Activated CD4-positive, CD25-positive, alpha-beta regulatory T cell treated with anti-CD3 and anti-CD28 coated beads, Interleukin-2, amount 50 U/mL, for 16 hours (primary cell): ENCODE measurements at places on chromosomes 5 and 9.

DNA sequence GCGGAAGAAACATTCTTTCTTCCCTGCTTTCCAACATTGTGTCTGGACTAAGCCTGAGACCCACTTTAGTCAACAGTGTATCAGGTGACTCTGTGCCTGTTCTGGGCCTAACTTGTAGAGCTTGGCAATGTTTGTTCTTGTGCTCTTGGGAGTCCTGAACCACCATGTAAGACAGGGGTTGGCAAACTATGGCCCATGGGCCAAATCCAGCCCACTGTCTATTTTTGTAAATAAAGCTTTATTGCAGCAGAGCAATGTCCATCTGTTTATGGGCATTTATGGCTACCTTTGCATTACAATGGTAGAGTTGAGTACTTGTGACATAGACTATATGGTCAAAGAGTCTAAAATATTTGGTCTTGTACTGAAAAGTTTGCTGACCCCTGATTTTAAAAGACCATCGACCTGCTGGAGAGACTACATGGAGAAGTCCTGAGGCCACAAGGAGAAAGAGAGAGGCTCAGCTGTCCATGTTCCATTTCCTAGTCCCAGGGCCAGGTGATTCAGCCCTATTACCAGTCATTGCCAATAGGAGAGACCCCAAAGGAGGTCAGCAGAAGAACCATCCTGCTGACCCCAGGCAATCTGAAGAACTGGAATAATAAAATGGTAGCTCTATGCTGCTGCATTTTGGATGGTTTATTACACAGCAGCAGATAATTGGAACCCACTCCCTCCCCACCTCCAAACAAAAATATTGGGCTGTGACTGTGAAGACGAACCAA lies 211.3 kb downstream of the AUH start:
- DNase-seq: no peak

DNA sequence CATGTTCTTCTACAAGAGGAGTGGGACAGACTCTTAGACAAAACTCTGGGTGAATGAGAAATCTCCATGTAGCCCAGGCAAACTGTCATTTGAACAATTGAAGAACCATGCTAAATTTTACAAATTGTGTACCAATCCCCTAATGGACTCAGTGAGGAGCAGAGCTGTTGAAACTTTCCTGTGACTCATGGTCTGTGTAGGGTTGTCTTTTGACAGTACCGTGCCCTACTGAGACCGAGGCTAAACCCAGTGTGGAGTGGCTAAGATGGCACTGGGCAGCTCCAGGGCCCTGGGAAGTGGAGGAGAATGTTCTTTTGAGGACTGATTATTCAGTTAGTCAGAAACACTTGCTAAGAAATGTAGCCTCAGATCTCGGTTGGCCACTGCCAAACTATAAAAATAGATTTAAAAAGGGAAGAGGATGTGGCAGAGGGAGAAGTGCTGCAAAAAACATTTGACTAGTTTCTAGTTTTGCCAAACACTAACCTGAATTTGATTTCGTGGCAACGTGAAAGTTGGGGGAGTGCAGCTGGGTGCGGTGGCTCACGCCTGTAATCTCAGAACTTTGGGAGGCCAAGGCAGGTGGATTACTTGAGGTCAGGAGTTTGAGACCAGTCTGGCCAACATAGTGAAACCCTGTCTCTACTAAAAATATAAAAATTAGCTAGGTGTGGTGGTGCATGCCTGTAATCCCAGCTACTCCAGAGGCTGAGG lies 24.7 kb downstream of the POU4F3 start:
- DNase-seq: no peak

- DNase-seq: no peak
Measured at GRCh38 chr5:14286007-14286406, 142.9 kb downstream of the TRIO start.

- DNase-seq: no peak
Measured at GRCh38 chr9:121599872-121600585, 51.4 kb upstream of the DAB2IP start.

DNA sequence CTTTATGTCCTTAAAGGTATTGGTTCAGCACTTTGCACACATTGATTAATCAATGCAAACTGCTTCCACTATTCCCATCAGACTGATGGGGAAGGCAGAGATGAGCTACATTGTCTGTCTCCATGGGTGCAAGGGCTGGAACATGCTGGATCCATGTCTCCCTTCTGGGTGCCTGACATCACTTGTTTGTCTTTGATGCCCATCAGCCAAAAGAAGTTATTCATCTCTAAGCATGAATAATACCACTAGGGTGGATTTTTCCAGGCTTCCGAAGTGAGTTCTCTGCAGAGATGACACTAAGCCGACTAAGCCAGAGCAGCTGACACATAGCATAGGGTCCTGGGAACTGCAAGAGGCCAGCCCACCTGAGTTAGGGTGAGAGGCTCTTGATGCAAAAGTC lies 8.7 kb downstream of the FGF1 start:
- no peak for DNase-seq

- peak; percentile 31 for DNase-seq
Measured at GRCh38 chr5:157159209-157159751, 6.8 kb downstream of the GARIN3 start.

- peak; percentile 30 for DNase-seq
Measured at GRCh38 chr5:95822542-95823181, at the start of gene GLRX. GLRX (minus strand) TSS chr5:95822726; CDS start chr5:95822662, 64 bp downstream.

DNA sequence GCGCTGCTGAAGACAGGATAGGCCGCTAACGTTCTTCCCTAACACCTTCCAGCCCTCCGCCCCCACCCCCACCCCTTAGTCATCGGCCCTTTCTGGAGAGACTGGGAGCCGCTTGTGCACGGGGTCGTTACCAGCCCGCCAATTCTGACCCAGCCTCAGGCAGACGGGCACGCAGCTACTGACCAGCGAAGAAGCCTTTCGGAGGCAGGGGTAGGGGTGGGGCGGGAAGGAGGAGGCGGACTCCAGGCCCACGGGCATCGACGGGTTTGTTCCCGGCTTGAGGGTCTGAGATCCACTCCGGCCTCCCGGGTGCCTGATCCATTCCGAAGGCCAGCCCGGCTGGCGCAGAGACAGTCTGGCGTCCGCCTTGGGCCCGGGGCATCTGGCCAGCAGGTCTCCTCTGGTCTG lies 729 bp upstream of the HAND1 start:
- DNase-seq: no peak

GRCh38 chr5:1019001-1019905 lies 10.7 kb downstream of the NKD2 start:
- DNase-seq: no peak

GRCh38 chr5:123460296-123460729 lies 37.1 kb upstream of the CEP120 start:
- no peak for DNase-seq

GRCh38 chr5:137402436-137403187 lies 96.5 kb downstream of the SPOCK1 start:
- DNase-seq: no peak

- DNase-seq: no peak
Measured at GRCh38 chr9:111263116-111263515, 66.9 kb downstream of the OR2K2 start.

GRCh38 chr5:58842852-58843251 lies 260.0 kb downstream of the RAB3C start:
- DNase-seq: no peak

GRCh38 chr9:113417370-113417769 lies 6.8 kb downstream of the C9orf43 start:
- DNase-seq: no peak

DNA sequence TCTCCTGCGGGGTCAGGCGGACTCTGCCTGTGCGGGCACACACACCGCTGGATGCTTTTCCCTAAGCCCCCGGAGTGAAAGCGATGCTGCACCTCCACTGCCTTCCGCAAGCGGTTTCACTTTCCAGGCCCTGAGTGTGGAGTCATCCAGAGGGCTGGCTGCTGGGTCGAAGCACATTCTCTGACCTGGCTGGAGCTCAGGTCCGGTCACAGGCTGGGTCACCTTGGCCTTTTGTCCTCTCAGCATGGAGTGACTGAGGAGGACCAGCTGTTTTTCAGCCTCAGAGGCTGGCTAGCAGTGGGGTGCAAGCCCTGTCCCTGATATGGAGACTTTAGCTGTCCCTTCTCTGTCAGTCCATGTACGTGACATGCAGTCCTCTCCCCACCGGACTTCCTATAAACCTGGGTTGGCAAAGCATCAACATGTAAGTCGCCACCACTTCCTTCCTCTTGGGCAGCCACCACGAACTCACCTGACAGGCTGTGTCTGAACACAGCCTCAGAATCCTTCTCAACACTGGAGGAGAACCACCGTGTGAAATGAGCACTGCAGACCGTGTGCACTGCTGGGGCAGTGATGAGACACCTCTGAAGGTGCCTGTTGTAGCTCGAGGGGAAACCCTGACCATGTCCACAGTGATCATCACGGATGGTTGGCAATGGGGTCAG lies 51.3 kb downstream of the GADD45G start:
- DNase-seq: no peak

GRCh38 chr5:66894480-66895240 lies 298.5 kb downstream of the MAST4 start:
- DNase-seq: no peak

- DNase-seq: no peak
Measured at GRCh38 chr9:131708226-131709002, 31.5 kb downstream of the RAPGEF1 start.
